ENCODE measurements at places on chromosomes 12 and 14. TPM values are rescaled to one million over a fixed set of nuclear protein-coding genes. Genes with fewer than 3 reads are reported as not detected.

The KLRC2 gene
- not detected for total RNA-seq

The AVPR1A gene
- total RNA-seq = not detected

The RDH12 gene
- total RNA-seq = not detected

The GLS2 gene
- not detected for total RNA-seq

The ZBTB42 gene
- 5.8 TPM for total RNA-seq

The ST8SIA1 gene
- total RNA-seq = not detected

The NKX2-1 gene
- total RNA-seq = not detected

The GYS2 gene
- not detected for total RNA-seq

The DIP2B gene
- 23.1 TPM for total RNA-seq

The GALNT6 gene
- total RNA-seq = 52.7 TPM

The ANKRD33 gene
- 0.32 TPM for total RNA-seq

The SCNN1A gene
- not detected for total RNA-seq

The TPPP2 gene
- total RNA-seq = not detected

The CLEC6A gene
- total RNA-seq = not detected

The HOXC12 gene
- not detected for total RNA-seq

The KCNH5 gene
- not detected for total RNA-seq

The NGB gene
- not detected for total RNA-seq

The KCNJ8 gene
- 0.15 TPM for total RNA-seq

The ALDH2 gene
- total RNA-seq = 47.1 TPM

The UBR7 gene
- 32.5 TPM for total RNA-seq

The SLC6A13 gene
- total RNA-seq = not detected

The POC1B gene
- total RNA-seq = 15.9 TPM

The CATSPERB gene
- not detected for total RNA-seq

The PGF gene
- 378 TPM for total RNA-seq

The RTL1 gene
- total RNA-seq = not detected

The BDKRB2 gene
- total RNA-seq = 0.97 TPM
